Testis (tissue), 5 donors: ENCODE measurements at places on chromosomes 2 and 18. TPM values are rescaled to one million over a fixed set of nuclear protein-coding genes. Genes with fewer than 3 reads are reported as not detected.

DNA sequence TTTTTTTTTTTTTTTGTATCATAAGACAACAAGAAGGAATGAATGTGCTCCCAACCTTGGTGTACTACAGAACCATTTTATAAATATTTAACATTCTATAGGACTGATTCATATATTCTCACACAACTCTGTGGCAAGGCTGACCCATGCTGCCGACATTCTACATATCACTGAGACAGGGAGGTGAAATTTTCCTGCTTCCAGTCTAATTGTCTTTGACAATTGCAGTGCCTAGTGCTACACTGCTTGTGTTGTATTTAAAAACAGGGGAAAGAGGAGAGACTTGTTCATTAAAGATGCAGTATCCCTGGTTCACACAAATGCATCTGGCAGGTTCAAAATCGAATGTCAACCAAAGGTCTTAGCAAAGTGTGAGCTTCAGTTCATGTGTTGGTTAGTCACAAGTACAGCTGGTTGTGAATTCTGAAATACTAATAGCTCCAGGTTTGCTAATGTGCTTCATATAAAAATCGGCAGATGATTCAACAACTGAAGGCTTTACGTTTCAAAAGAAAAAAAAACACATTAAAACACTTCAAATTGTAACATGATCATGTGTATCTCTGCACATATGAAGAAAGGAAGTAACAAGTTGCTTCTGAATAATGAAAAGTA lies 130.8 kb downstream of the FIGN start:
- DNase-seq = no peak
- no peak overlapping the region for H3K27ac ChIP-seq
- H3K36me3 ChIP-seq = no peaks in the 10 kb centered on the region
- no peak overlapping the region for H3K4me3 ChIP-seq

DNA sequence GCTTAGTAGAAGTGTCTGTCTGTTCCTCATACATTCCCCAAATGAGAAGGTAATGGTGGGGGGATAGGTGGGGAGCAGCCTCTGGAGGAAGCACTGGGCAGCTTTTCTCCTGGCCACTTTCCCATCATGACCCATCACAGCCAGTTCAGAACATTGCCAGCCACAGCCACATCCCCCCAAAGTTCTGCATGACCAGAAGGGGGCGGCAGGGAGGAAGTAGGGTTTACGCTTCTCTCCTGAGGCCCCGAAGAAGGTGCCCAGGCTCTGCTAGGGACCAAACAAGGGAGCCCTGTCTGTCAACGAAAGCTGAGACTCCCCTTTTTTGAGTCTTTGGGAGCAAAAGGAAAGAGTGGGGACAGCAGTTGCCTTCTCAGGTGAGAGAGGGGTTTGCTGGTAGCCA lies 7.7 kb downstream of the IGFBP5 start:
- H3K36me3 ChIP-seq = no peaks in the 10 kb centered on the region
- DNase-seq = no peak
- H3K27me3 ChIP-seq = no peaks in the 10 kb centered on the region
- H3K27ac ChIP-seq = no peak overlapping the region

- peak; percentile 16 for DNase-seq
- H3K36me3 ChIP-seq = no peaks in the 10 kb centered on the region
- H3K4me3 ChIP-seq = no peak overlapping the region
- no peaks in the 10 kb centered on the region for H3K27me3 ChIP-seq
- H3K4me1 ChIP-seq = no peaks in the 10 kb centered on the region
Measured at GRCh38 chr18:42706618-42707017, 408.9 kb downstream of the RIT2 start.

DNA sequence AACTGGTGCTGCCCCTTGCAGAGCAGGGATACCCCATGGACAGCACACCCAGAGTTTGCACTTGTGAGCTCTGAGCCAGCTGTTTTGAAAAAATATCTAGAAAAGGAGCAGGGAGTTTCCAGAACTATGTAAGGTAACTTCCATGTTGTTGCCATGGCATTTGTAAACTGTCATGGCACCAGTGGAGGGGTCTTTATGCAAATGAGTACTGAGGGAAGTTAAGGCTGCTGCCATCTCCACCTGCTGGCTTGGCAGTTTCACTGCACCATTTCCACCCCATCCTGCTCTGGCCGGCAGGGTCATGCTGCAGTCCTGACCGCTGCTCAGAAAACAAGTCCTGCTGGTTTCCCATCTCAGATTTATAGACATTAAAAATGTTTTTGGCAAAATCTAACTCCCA lies 52.3 kb upstream of the SNTG2 start:
- no peak overlapping the region for H3K27ac ChIP-seq
- H3K4me1 ChIP-seq = no peaks in the 10 kb centered on the region
- no peak overlapping the region for H3K4me3 ChIP-seq
- DNase-seq = no peak
- no peaks in the 10 kb centered on the region for H3K36me3 ChIP-seq

GRCh38 chr2:234146087-234146826 lies 95.8 kb downstream of the SPP2 start:
- no peaks in the 10 kb centered on the region for H3K27me3 ChIP-seq
- no peaks in the 10 kb centered on the region for H3K36me3 ChIP-seq
- H3K4me3 ChIP-seq = no peak overlapping the region
- no peak for DNase-seq
- no peaks in the 10 kb centered on the region for H3K4me1 ChIP-seq

Gene RAX
- total RNA-seq = not detected

- no peaks in the 10 kb centered on the region for H3K4me1 ChIP-seq
- no peaks in the 10 kb centered on the region for H3K27me3 ChIP-seq
- no peak overlapping the region for H3K27ac ChIP-seq
Measured at GRCh38 chr2:20692081-20692480, 25.1 kb downstream of the GDF7 start.

DNA sequence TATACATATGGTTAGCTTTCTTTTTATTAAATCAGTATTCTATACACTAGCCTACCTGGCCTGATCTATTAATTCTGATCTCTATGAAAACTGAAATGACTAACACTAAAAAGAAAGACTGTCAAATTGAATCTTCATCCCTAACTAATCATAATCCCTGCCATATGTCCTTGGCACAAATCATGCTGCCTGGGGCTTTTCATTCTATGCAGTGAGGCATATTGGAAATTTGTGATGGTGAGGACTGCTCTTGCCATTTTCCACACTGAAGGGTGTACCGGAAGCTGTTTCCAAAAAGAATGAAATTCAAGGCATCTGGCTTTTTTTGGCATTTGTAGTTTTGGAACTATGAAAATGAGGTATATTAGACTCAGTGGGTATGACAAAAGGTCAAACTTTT lies 39.7 kb downstream of the RAPGEF4 start:
- H3K4me3 ChIP-seq = no peak overlapping the region
- no peaks in the 10 kb centered on the region for H3K27me3 ChIP-seq
- no peak for DNase-seq
- H3K36me3 ChIP-seq = no peaks in the 10 kb centered on the region
- H3K27ac ChIP-seq = no peak overlapping the region
- H3K4me1 ChIP-seq = no peaks in the 10 kb centered on the region

- no peak overlapping the region for H3K4me3 ChIP-seq
- H3K27ac ChIP-seq = no peak overlapping the region
- peaks cover 16% of the 10 kb centered on the region for H3K4me1 ChIP-seq
- no peak for DNase-seq
- no peaks in the 10 kb centered on the region for H3K27me3 ChIP-seq
Measured at GRCh38 chr18:3008541-3008940, 4.4 kb downstream of the LPIN2 start.

DNA sequence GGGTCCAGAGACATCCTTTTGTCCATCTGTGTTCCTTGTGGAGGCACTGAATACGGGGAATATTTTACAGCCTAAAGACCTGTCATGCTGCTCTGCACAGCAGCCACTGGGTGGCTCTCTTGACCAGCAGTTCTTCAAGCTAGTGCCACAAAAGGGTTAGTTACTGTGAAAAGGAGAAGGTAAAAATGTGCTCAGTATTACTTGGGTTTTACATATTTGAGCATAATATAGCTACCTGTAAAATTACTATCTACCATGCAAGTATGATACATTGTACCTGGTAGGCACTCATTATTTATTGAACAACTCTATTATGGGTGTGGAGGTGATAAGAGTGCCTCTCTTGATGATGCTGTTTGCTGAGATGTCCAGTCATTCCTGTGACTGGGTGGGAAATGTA lies 23.6 kb downstream of the FZD5 start:
- peak; percentile 71 for DNase-seq
- no peaks in the 10 kb centered on the region for H3K4me1 ChIP-seq
- H3K27ac ChIP-seq = no peak overlapping the region
- H3K27me3 ChIP-seq = no peaks in the 10 kb centered on the region
- H3K36me3 ChIP-seq = no peaks in the 10 kb centered on the region
- no peak overlapping the region for H3K4me3 ChIP-seq

Gene STAT4
- total RNA-seq = 36.4 TPM

- no peaks in the 10 kb centered on the region for H3K36me3 ChIP-seq
- DNase-seq = no peak
- no peaks in the 10 kb centered on the region for H3K27me3 ChIP-seq
- no peak overlapping the region for H3K27ac ChIP-seq
- H3K4me1 ChIP-seq = no peaks in the 10 kb centered on the region
- H3K4me3 ChIP-seq = no peak overlapping the region
Measured at GRCh38 chr2:60213865-60214625, 339.4 kb downstream of the BCL11A start.

DNA sequence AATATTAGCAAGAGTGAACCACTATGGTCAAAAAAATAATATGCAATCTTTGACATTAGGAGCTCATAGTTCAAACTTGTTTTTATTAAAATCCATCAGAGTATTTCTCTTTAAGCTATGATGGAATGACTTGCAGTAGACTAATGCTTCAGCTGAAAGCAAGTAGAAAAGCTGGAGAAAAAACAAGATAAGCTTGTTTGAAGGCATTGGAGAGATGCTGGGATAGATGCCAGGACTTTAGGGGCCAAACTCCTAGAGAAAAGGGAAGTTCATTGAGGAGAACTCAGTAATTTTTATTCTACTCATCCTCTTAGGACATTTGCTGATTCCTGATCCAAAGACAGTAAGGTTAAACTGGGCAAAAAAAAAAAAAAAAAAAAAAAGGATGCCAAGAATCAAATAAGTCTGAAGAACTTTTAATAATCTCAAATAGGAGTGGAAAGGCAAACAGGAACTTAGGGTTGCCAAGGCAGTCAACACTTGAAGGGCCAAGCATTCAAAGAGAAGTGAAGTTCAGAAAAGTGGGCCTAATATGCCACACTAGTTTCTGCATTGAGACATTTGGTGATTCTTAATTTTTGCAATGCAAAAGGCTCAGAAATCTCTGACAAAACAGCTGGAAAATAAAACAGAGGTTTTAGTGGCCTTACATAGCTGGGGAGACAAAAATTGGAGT lies 19.7 kb upstream of the AFF3 start:
- H3K4me1 ChIP-seq = no peaks in the 10 kb centered on the region
- no peaks in the 10 kb centered on the region for H3K36me3 ChIP-seq
- H3K27ac ChIP-seq = no peak overlapping the region
- DNase-seq = no peak

Gene HAAO
- total RNA-seq = 5.3 TPM
